SHP77 (cell line): ENCODE measurements at places on chromosomes 3 and 15.

GRCh38 chr3:131033480-131034080 is 6.9 kb downstream of the NEK11 start:
- DNase-seq: peak; percentile 7

DNA sequence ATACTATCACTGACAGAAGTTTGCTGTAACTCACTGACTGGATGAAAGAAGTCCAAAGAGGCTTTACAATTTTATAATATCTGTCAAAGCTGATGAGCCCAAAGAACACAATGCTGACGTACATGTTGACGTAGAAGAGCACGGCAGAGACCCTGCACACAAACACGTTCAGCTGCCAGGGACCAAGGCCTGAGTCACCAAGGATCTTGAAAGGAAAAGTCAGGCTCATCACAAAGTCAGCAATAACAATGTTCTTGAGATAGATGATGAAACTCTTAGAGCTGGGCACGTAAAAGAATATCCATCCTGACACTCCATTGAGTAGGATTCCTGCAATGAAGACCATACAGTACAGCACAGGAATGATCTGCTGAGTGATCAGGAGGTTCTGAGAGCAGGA is 10.9 kb upstream of the GPR171 start:
- DNase-seq: no peak

- DNase-seq: no peak
Measured at GRCh38 chr15:72013703-72014102, 104.2 kb downstream of the MYO9A start.

GRCh38 chr3:11721479-11721878 is 77.8 kb upstream of the VGLL4 start:
- DNase-seq: no peak
